Prostate gland (tissue), 2 donors: ENCODE measurements at places on chromosomes 4 and X. TPM values are rescaled to one million over a fixed set of nuclear protein-coding genes. Genes with fewer than 3 reads are reported as not detected.

GRCh38 chr4:106762666-106763443, 273.3 kb downstream of the DKK2 start:
- DNase-seq = no peak

DNA sequence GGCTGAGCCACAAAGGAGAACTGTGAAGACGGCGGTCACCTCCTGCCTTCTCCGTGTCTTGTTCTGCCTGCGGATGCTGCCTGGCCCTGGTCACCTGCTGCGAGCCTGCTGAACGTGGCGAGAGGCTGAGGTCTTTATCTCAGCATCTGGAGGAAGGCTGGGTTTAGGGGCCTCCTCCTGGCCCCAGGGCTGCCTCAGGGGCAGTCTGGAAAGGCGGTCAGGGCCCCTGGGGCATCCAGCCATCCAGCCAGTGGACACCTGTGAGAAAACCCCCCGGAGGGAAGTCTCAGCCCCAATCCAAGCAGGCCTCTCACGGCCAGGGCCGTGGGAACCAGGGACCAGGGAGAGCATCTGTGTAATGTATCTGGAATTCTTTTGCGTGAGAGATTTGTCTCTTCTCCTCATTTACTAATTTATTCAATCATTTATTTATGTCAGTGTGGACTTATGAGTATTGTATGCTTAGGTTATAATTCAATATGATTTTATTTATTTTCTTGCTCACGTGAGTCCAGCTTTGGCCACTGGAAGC, 11.3 kb downstream of the PDE6B start:
- DNase-seq = no peak

The SMPX gene
- not detected for total RNA-seq

- DNase-seq = no peak
These were observed 407.9 kb downstream of the IL15 start for GRCh38 chr4:142044271-142044670.

The SPANXA1 gene
- total RNA-seq = not detected

DNA sequence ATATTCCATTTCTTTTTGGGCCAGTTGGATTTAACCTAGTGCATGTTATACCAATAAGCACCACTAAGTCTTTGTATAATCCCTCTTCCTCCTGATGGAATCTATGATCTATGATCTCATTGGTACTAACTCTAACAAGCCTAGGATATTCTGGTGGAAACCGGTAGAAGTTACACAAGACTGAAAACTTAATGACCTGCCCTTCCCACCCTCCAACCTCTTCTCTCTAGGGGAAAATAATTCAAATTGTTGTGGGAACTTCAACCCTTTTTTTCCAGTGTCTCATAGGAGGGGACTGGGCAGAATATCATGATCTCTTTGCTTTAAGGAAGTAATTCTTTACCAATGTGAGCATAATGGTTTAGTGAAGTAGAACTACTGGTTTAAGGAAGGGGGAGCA, 289.5 kb upstream of the BOD1L1 start:
- DNase-seq = no peak

The GYPE gene
- total RNA-seq = not detected

The TIMM17B gene
- 58.2 TPM for total RNA-seq

GRCh38 chr4:88230461-88230891, 53.9 kb downstream of the PPM1K start:
- no peak for DNase-seq

DNA sequence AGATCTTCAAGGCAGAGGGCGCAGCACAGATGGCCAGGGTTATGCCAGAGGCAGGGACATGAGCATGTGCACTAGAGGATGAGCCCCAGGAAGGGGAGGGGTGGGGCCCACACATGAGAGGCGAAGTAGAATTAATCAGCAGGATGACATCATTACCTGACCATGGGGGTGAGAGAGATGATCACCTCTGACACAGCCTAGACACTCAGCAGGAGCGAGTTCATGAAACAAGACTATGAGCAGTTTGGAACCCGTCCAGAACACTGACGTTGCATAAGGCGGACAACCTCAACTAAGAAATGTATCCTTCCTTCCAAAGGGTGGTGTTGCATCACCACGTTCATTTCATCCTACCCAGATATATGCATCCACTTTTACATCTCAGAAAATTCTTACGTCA, 446.7 kb upstream of the TENM3 start:
- no peak for DNase-seq

DNA sequence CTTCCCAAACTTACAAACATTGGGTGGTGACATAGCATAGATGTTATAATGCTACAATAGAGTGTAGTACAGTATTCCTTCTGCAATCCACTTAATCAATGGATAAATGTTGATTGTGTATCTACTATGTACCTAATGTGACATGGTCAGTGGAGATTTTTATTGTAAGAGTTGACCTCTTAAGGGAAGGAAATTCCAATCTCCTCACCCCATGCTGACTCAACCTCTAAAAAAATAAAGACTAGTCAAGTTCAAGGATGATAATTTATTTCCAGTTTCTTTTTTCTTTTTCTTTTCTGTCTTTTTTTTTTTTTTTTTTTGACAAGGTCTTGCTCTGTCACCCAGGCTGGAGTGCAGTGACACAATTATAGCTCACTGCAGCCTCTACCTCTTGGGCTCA, 206.5 kb upstream of the STS start:
- no peak for DNase-seq

- no peak for DNase-seq
These were observed 123.7 kb downstream of the CBR4 start for GRCh38 chr4:168886351-168886750.

DNA sequence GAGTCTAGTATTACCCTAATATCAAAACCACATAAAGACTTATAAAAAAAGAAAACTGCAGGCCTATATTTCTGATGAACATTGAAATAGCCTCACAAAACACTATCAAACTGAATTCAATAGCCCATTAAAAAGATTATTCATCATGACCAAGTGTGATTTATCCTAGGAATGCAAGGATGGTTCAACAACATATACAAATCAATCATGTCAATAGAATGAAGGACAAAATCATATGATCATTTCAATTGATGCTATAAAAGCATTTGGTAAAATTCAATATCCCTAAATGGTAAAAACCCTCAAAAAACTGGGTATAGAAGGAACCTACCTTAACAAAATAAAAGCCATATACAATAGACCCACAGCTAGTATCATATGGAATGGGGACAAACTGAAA, 797.9 kb upstream of the INTU start:
- no peak for DNase-seq

GRCh38 chr4:175176710-175177109, 258.6 kb downstream of the ADAM29 start:
- no peak for DNase-seq

DNA sequence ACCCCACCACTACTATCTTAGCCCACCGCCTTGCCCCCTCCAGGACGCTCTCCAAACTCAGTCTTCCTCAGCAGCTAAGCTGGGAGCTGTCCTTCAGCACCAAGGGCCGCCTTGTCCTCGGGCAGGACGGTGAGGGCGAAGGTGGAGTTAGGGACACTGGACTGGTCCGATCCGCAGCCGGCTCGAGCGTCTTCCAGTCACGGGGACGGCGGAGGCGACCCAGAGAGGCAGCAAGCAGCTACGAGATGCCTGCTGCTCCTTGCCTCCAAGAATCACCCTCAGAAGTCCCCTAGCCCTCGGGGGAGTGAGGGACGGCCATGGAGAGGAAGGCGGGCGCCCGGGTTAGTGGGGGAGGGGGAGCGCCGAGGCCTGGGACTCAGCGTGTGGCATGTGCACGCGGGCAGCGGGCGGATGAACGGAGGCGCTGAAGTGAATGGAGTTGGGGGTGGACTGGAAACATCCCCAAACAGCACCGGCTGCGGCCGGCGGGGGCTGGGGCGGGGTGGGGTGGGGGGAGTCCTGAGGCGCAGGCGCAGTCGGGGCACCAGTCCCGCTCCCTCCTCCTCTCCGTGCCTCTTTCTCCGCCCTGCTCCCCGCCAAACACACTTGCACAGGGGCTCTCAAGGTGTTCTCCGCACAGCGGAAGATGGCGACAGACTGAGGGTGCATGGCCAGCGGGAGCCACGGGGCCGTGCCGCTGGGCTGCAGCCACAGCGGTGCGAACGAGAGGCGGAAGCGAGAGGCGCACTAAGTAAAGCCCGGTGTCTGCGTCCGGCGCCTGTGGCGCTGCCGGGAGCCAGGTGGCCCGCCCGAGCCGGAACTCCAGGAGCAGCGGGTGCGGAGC, at the start of gene NALF2:
TSS of gene NALF2 (plus strand) at position 545 of the 844 bp plus-strand sequence. CDS start 957 bp downstream, outside the sequence.
- peak; percentile 33 for DNase-seq

DNA sequence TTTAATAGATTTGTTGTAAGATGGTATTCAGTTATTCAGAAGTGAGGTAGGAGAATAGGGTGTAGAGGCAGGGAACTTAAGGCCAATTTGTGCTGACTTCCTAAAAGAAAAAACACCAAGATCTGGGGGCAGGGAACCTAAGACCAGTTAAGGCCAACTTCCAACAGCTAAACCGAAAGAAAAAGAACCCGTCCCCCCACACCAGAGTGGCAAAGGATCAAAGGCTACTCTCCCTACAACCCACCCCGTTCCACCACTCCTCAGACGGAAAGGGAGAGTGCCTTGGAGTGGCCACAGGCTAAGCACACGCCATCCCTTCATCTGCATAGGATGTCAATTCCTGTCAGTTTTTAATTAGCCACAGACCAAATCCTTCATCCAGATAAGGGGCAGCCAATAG, 3.7 kb upstream of the ZNF718 start:
- no peak for DNase-seq

DNA sequence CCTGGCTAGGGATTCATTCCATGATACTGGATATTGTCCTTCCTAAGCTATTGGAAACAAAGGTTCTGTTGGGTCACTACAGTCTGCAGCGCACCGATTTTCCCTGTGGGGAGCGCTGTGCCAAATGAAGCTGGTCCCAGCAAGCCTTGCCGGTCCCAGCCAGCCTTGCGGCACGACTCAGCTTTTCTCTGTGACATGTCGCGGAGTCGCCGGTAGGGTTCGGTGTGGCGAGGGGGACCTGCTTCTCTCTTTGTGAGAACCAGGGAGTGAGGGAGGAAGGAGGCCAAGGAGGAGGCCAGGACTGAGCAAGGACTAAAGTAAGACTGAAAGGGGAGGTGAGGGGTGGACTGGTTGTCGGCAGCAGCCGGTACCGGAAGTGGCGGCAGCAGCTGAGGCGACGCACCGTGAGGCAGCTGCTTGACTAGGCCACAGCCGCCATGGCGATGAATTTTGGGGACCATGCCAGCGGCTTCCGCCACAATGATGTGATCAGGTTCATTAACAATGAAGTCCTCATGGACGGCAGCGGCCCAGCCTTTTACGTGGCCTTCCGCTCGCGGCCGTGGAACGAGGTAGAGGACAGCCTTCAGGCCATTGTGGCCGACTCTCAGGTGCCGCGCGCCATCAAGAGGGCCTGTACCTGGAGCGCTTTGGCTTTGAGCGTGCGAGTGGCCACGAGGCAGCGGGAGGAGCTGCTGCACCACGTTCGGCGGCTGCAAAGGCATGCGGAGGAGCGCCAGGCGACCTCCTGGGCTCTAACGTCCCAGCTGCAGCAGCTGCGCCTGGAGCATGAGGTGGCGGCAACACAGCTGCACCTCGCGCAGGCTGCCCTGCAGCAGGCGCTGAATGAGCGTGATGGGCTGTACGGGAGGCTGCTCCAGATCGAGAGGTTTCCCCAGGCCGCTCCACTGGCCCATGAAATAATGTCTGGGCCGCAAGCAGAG, at the start of gene TEX13D:
TSS of gene TEX13D (plus strand) at position 180 of the 944 bp plus-strand sequence. CDS start at position 438, 258 bp downstream.
- no peak for DNase-seq

DNA sequence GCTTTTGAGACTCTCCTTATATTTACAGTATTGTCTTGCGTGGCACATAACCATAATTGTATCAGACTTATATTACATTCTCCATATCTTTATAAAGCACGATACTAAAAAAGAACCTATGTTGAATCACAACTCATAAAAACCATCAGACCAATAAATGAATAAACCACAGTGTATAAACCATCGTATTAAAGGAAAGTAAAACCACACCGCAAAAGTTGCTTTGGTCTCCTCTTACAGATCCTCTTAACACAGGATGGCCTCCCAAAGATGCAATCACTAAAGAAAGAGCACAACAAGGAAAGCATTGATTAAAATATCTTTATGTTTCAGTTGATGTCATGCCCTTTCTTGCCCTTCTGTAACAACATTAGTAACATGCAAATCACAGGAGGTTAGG, 437.9 kb downstream of the AFF2 start:
- no peak for DNase-seq

- no peak for DNase-seq
These were observed 43.7 kb downstream of the MAGEA9 start for GRCh38 chrX:149825424-149825823.

- no peak for DNase-seq
These were observed 113.4 kb downstream of the ZAR1 start for GRCh38 chr4:48603366-48604003.

DNA sequence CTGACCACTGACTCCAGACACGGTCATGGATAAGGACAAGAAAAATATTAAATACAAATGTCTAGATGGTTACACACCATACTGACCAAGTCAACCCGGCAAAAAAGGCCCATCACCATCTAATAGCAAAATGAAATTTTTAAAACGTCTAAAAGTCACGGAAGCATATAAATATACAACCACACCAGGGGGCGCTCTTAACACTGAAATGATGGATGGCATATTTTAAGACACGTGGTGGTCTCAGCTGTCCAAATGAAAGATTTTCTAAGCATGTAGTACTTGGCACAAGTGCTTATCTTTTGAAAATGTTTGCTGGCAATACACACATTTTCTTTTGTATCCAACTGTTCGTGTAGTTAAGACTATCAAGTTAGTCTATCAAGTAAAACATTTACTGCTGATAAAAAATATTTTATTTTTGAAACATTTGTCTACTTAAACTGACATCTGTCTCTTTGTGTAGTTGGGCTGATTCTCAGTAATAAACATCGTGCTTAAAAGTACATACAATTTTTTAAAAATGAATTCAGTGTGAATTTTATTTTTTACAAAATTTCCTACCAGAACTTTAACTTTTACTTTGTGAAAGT, 64.6 kb downstream of the COX7B2 start:
- DNase-seq = peak; percentile 5

GRCh38 chr4:164904941-164905340, 28.0 kb downstream of the APELA start:
- no peak for DNase-seq

- DNase-seq = no peak
These were observed 169.9 kb downstream of the KCNIP4 start for GRCh38 chr4:21778702-21779101.

DNA sequence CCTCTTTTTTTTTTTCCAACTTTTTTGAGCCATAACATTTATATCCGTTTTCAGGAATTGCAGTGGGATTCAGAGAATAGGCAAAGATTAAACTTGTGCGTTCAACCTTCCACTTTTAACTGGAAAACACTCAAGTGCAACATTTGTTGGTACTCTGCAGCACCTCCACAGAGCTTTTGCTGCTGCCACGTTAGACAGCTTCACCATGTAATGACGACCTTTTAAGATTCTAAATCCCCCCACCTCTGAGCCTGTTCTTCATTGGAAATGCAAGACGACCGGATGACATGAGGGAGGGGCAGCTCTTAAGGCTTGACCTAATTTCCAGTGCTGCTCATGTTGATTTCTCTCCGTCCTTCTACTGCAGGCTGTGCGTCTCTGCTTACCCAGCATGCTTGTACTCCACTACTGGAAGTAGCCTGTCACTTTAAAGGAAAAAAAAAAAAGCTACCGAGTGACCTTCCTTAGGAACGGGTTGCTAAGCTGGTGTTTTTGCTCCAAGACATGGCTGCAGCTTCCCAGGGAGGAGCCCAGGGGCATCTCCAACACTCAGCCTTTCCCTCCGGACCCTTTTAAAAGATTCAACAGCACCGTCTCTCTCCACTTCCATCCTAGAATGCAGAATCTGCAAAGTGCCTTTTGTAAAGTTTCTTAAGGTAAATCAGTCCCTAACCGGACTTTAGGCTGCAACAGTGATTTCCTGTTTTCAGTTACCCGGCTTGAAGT, at the start of gene CC2D2A:
TSS of gene CC2D2A (plus strand) at position 481 of the 726 bp plus-strand sequence. CDS start 6,051 bp downstream, outside the sequence.
- DNase-seq = no peak
